ENCODE measurements at places on chromosomes 6 and 20.

DNA sequence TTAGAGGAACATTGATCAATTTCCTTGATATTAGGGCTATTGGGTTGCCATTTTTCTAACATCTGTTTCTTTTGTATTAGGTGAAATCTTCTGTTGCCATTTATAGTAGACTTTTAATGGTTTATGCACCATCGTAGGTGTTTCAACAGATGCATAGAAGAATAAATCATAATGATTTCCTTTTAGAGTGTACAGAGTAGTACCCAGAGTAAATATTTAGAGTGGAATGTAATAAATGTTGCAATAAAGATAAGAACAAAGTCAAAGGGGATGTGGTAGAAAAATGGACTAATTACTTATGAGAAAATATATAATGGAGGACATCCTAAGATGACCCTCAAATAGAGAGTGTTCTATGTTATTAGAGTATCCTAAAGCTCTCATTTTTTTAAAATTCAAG, 643.0 kb upstream of the CITED2 start:
- DNase-seq, result no peak

DNA sequence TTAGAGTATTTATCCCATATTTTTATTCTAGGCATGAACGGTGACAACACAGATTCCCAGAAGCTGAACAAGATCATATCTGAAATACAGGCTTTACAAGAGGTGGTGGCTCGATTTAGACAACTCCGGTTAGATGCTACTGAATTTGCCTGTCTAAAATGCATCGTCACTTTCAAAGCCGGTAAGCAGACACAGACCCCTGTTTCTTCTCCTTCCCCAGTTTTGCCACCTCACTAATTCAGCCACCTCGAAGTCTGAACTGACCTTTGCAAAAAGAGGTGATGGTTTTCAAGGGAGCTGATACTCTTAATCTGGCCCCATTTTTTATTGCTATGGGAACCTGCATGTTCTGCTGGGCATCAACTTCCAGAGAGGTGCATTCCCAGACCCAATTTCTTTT, 15.0 kb downstream of the NR2E1 start:
- DNase-seq, result no peak

DNA sequence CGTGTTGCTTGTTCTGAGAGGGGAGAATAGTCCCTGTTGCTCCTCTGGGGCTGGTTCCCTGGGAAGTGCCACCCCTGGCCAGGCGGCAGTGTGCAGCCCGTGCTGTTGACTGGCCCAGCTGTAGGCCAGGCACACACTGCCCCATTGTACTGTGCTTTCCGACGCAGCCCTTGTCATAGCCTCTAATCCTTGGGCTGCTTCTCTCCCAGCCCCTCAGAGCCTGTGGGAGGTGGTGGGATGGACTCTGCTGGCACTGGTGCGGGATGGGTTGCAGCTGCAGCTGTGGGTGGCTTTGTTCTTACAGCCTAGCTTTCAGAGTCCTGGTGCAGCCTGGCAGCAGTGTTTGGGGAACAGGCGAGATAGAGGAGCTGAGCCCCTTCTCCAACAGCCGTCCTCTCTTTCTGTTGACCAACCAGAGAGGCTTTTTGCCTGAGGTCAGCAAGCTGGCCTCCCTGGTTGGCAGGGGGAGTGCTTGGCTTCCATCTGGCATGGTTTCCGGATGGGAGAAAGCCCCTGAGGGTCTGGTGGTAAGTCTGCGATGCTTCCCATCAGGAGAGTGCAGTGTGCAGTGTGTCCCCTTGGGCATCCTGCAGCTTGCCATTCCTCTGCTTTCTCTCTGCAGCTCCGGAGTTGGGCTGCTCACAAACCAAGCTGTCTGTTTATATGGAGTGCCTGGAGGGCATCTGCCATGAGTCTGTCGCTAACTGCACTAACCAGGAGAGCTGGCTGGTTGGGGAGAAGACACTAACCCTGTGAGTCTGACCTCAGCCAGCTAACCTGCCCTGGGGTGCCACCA, 12.1 kb downstream of the TJAP1 start:
- DNase-seq, result no peak

- DNase-seq, result peak; percentile 38
Observed at GRCh38 chr6:163183806-163184205, 230.7 kb upstream of the QKI start.

DNA sequence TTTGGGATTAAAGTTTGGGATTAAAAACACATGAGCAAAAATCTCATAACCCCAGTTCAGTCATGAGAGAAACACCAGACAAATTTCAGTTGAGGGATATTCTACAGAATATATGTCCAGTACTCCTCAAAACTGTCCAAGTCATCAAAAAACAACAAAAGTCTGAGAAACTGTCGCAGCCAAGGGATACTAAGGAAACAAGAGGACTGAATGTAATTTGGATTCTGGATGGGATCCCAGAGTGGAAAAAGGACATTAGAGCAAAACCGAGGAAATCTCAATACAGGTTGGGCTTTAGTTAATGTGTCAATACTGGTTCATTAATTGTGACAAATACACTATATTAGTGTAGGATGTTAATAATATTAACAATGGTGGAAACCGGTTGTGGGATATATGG, 219.3 kb downstream of the BCKDHB start:
- no peak for DNase-seq

- DNase-seq, result no peak
Observed at GRCh38 chr6:48611332-48611731, 500.3 kb upstream of the PTCHD4 start.

DNA sequence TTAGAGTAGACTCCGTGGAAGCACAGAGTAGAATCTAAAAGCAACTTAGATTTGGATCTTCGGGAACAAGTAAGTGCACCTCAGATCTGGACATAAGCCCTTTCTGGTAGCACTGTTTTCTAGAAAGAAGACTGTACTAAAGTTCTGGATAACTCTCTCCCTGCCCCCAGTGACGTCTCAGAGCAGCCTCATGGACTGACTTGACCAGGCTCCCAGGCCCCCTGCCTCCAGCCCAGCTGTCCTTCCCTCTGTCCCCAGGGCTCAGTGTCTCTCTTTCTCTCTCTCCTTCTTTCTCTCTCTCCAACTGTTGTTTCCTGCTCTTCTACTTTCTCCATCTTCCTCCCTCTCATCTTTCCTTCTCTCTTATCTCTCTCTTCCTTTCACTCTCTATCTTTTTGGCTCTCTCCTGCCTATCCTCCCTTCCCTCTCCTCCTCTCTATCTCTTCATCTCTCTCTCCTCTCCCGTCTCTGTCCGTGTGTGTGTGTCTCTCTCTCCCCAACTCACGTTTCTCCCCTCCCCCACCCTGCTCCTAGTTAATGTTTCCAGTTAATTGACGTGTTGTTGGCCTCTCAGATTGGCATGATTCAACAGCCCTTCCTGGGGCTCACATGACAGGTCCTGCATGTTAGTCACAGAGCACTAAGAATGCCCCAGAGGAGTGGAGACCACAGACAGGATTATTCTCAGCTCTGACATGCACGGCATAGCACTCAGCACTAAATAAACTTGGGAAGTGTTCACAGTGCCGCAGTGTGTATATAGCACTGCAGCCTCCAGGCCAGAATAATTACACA, 180.4 kb upstream of the FOXQ1 start:
- DNase-seq, result peak; percentile 92

GRCh38 chr6:123780021-123780420, 23.6 kb upstream of the NKAIN2 start:
- no peak for DNase-seq

DNA sequence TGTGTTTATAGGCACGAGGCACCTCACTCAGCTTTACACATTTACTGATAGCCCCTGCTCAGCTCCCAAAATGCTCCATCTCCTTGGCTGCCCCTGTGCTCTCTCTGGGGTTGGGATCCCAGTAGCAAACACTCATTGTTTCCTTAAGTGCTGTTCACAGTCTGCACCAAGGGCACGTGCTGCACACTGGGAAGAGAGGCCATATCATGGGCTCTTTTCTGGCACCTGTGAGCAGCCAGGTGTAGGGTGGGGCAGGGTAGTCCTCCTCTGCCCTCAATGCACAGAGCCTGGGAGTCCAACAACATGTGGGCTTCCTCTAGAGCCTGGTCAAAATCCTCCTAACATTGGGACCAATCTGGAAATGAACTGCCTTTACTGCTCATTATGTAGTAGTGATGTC, 67.9 kb downstream of the BANF2 start:
- no peak for DNase-seq

GRCh38 chr6:11023032-11023431, 21.1 kb downstream of the ELOVL2 start:
- DNase-seq, result no peak

DNA sequence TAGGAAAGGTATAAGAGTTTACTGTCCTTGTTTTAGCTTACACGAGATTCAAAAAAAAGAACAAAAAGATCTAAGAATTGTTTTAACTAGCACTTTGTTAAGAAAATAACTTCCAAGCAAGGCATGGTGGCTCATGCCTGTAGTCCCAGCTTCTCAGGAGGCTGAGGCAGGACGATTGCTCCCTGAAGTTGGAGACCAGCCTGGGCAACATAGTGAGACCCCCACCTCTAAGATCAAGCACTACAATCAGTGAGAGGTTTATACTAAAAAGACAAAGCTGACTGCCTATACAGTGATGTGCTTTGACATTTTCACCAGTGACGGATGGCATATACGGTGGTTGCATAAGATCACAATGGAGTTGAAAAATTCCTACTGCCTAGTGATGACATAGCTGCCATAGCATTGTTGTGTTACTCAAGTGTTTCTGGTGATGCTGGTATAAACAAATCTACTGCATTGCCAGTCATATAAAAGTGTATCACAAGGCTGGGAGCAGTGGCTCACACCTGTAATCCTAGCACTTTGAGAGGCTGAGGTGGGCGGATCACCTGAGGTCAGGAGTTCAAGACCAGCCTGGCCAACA, 68.6 kb downstream of the B4GALT5 start:
- no peak for DNase-seq

DNA sequence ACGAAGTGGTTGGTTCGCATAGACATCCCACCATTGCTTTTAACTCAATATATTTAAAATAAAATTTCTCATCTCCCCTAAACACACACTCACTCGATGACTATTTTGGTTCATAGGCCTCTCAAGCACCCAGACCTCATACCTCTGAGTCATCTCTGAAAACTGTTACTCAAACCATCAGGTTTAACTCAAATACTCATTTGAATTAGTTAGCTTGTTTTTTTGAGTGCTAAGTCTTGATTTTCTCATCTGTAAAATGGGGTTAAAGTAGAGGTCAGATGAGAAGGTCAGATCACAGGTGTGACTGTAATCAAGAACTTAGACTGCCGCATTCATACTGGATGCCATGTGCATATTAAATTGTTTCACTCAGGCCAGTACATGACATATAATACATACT, 243.9 kb upstream of the TENT5A start:
- peak; percentile 87 for DNase-seq

DNA sequence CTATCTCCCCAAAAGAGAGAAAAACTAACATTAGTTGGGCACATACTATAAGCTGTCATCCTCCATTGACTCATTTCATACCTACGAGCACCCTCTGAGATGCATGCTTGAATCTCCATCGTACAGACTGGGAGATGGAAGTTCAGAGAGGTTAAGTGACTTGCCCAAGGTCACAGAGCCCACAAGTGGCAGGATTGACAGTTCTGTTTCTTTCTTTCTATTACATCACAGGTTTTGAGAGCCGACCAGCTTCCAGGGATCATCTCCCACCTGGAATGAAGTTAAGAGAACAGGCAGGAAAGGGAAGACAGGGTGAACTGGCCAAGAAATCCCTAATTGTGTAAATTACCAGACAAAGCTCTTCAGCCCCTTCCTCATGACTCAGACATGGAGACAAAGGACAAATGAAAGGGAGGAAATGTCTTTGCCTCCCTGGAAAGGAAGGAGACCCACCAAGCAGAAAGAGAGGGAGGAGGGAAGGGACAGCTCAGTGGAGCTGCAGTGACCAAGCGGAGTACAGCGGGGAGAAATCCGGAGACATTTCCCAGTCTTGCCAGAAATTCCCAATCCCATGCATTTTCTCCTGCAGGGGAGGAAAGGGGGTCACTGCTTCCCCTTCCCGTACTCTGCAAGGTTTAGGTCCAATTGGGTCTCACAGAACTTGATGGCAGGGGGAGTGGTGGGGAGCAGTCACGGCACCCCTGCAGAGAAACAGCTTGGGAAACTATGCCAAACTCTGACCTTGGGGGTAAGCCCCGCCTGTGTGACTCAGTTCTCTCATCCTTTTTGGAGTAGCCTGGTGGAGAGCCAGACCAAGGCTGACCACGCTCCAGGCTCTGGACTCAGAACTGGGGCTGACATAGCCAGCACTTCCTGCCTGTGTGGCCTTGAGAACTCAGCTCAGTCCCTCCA, 154.3 kb downstream of the ANKRD60 start:
- peak; percentile 75 for DNase-seq

DNA sequence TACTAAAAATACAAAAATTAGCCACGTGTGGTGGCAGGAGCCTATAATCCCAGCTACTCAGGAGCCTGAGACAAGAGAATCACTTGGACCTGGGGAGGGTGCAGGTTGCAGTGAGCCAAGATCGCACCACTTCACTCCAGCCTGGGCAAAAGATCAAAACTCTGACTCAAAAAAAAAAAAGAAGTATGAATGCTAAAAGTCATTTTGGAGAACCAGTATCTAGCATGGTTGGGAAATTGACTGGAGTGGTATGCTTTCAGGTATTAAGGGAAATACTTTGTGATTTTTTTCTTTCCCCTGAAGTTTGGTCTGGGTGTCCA, 30.1 kb downstream of the PCMT1 start:
- no peak for DNase-seq

DNA sequence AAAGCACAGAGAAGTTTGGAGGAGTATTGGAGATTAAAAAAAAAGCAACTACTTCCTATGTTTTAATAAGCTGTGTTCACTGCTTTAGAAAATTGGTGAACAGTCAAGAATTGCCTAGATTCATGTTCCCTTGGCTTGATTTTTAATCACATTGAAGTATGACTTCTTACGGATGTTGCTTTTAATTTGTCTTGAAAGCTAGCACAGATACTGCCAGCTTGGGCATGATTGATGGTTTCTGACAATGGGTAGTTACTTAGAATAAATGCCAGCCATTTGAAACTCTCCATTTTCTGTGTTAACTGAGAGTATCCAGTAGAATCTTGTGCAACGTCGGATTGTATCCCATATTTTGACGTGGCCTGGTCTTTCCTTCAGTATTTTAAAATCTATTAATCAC, 178.0 kb downstream of the DTNBP1 start:
- DNase-seq, result no peak

DNA sequence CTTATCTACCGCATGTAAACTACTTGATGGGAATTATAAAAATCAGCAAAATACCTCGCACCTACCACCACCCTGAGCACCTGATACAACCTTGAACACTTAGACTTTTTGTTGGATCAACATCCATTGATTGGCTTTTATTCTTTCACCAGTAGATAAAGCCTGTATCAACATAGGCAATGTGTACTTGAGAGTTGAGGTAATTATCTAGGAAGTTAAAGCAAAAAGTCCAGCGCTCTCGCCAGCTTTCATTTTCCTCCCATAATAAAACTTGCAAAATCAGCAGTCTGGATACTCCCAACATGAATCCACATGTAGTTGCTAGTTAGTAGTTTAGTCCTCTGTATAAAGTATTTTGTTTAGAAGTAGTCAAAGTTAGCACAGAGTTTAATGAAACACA, 132.0 kb upstream of the PRDM1 start:
- DNase-seq, result no peak

- no peak for DNase-seq
Observed at GRCh38 chr6:132750455-132751248, 7.1 kb downstream of the VNN2 start.

- no peak for DNase-seq
Observed at GRCh38 chr6:121929301-121929700, 470.2 kb upstream of the HSF2 start.
